ENCODE measurements at places on chromosomes 16 and 17.

DNA sequence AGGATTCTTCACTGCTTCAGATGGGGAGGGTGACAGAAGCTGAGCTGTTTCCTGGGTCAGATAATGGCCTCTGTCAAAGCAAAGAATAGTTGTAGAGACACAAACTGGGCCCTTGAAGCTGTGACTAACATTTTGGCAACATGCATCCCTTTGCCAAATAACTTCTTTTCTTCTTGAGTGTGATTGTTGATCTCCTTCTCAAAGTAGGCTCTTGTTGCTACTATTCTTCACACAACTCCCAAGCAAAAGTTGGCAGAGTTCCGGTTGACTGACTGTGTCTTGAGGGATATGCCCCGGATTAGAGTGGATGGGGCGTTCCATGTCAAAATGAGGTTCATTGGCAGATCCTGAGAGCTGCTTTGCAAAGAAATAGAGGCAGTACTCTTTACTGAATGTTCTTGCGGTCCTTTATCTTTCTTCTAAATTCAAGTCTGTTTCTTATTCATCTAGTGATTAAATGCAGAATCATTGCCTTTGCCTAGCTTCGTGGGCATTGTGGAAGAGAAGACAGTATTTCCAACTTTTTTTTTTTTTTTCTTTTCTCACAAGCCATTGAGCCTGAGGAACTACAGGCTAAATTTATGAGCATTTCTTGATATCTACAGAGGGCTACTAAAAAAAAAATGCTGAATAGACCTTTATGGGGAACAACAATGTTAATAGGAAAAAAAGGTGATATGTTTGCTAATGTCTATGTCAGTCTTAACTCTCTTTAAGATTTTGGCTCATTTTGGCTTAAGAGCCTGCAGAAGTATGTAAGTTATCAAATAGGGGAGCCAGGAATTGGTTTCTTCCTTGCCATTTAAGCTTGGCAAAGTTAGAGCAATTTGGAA, 5.8 kb downstream of the WIPF2 start:
- no peak for DNase-seq

DNA sequence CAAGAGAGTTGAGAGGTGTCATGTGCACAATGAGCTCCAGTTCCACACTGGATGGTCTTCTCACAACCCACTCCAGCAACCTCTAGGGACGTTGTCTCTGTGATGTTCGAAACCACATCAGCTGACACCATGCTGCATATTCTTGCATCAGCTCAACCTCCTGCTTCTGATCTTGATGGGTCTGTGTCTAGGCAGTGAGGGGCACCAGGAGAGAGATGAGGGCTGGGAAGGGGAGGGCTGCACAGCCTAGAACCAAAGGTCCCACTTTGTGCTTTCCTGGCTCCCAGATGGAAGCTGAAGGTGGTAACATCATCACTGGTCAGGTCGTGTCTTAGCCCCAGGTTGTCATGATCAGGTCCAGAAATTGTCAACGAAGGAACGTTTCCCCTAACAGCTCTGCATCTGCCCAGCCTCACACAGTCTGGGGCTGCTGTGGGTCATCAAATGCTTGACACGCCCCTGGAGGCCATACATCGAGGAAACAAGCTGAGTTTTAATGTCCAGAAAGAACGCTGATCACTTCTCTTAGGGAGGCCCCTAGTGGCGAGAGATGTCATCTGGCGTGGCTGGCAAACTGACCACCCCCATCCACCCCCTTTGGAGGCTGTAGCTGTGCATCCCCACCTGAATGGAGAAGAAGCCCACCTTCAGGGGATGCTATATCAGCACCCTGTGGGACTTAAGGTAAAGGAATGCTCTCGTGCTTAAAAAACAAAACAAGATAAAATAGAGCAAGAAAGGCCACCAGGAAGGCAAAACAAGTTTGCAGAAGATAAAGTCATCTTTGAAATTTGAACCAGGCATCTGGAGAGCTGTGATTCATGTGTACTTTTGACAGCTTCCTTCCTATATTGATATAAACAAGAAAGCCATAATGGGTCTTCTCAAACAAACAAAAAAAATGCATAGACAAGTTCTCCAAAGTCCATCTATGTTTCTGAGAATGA, 58.3 kb downstream of the WIPI1 start:
- DNase-seq: peak; percentile 50

- no peak for DNase-seq
Measured at GRCh38 chr17:1290676-1291075, 11.2 kb downstream of the TRARG1 start.

- DNase-seq: no peak
Measured at GRCh38 chr16:88463411-88463810, 10.3 kb downstream of the ZFPM1 start.

- DNase-seq: peak; percentile 45
Measured at GRCh38 chr17:43832168-43832975, 574 bp downstream of the MPP3 start.

DNA sequence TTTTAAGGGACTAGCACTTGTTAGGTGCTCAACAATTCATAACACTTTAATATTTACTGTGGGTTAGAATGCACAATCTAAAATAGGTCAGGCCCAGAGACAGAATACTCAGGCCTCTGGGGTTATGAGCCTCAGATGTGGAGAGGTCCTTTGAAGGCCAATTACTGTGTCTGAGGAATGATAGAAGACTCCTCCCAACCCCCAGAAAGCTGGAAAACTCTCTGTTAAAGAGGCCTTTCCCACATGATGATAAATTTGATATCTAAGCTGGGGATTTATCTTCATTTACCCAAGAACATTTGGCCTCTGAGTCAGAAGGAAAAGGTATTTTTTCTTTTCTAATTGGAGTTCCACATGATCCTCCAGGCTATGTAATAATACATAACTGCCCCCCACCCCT, 41.1 kb upstream of the MMD start:
- DNase-seq: no peak

Measured in HS-5 (cell line).